ENCODE measurements at places on chromosomes 4 and X. TPM values are rescaled to one million over a fixed set of nuclear protein-coding genes. Genes with fewer than 3 reads are reported as not detected.

- DNase-seq, result no peak
Observed at GRCh38 chrX:45766981-45767501, 566.4 kb upstream of the DIPK2B start.

GRCh38 chrX:150499240-150499639 lies 69.2 kb upstream of the MTM1 start:
- no peak for DNase-seq

DNA sequence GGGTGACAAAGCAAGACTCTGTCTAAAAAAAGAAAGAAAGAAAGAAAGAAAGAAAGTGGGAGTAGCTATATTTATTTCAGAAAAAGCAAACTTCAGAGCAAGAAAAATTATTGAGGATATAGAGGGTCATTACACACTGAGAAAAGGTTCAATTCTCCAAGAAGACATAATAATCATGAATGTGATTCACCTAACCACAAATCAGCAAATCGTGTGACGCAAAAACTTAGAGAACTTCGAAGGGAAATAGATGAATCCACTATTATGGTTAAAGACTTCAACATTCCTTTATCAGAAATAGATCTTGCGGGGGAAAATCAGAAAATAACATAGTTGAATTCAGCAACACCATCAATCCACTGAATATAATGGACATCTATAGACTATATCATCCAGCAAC lies 219.3 kb upstream of the LDB2 start:
- DNase-seq, result no peak

GRCh38 chr4:64581422-64581821 lies 172.2 kb upstream of the TECRL start:
- no peak for DNase-seq

GPRIN3 gene
- total RNA-seq, result 9.9 TPM

SLC10A3 gene
- total RNA-seq, result 15.6 TPM

All from OCI-LY7 (cell line).